ENCODE measurements at places on chromosomes 1 and 21.
A peak's percentile ranks its signal among the peaks of the same experiment; 100 is the strongest.

GRCh38 chr1:10204003-10204642, 6.2 kb upstream of the KIF1B start:
- DNase-seq: no peak

DNA sequence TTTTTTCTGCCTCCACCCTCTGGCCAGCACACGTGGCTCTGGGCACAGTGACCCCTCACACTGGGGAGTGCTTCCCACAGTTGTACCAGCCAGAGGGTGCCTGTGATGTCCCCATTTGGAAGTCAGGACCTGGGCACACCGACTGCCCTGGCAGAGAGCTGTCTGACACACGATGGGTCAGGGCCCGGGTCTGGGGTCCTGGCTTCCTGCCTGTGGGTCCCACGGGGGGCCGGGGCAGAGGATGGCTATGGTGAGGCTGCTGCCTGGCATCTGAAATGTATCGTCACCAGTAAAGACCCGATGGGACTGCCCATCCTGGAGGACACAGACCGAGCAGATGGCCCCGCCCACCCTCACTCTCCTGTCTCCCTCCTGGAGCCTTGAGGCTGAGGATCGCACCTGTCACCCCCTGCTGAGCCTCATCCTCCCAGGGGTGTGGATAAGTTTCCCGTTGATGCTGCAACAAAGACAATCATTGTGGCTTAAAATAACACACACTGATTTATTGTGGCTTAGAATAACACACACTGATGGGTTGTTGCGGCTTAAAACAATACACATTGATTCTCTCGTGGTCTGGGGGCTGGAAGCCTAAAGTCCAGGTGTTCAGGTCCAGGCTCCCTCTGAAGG, 88.8 kb upstream of the TTC34 start:
- DNase-seq: no peak

DNA sequence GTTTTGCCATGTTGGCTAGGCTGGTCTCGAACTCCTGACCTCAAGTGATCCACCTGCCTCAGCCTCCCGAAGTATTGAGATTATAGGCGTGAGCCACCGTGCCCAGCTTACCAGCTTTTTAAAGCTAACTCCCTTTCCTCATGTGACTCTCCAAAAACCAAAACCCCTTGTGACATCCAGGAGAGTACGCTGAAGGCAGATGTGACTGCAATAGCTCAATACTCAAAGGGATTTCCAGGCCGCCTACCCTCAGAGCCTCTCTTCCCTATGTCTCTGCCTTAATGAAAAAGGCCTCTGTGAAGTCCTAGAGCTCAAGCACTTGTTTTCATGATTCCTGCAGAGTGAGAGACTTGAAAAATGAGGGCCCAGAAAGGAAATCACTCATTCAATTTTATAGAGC, 82.6 kb downstream of the TEX35 start:
- no peak for DNase-seq

DNA sequence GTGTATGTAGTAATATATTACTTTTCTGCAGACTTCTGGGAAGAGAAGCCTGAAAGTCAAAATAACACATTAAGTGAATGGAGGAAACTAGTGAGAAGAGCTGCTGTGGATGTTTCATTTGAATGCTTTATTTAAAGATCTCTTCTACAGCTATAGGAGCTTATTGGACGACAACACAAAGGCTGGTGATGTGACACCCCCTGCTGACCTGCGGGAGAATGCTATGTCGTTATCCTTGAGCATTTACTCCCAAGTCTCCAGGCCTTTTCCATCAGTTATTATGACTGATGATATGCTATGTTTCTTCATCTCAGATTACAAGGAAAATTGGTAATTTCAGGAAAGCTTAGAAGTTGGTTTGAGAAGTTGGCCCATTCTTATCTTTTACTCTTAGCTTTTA, 22.3 kb upstream of the PLA2G4A start:
- peak; percentile 55 for DNase-seq

- peak; percentile 9 for DNase-seq
Measured at GRCh38 chr1:118223426-118223825, 38.4 kb upstream of the SPAG17 start.

DNA sequence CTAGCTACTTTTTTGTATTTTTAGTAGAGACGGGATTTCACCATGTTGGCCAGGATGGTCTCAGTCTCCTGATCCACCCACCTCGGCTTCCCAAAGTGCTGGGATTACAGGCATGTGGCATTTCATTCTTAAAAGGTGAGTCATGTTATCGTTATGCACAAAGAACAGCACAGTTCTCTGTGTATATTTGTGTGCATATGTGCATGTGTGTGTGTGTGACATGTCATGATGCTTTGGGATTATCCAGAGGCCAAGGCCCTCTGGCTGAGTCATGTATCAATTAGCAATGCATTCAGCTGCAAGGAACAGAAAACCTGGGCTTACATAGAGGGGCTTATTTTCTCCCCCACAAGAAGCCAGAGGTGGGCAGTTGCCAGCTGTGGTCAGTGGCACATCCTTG, 301.7 kb upstream of the KAZN start:
- no peak for DNase-seq

GRCh38 chr1:160858097-160858496, 4.6 kb downstream of the CD244 start:
- DNase-seq: peak; percentile 99

DNA sequence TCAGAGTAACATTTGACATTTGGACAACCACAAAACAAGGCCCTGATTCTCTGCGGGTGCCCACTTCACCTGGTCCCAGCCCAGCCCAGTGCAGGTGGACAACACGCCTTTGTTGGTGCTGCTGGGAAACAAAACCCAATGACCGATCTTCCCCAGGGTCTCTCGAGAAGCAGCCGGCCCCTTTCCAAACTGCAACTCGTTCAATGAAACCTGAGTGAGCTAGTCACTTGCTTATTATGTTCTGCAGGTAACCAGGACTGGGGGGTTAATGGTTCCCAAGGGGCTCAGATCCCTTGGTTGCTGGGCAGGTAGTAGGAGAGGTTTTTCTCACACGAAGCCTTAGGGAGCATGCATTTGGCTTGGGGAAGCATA, 42.9 kb downstream of the ABCG1 start:
- DNase-seq: no peak
